Left renal cortex interstitium (tissue), 4 donors: ENCODE measurements at places on chromosomes 3 and 15. TPM values are rescaled to one million over a fixed set of nuclear protein-coding genes. Genes with fewer than 3 reads are reported as not detected.

The PODXL2 gene
- polyA plus RNA-seq: 48.6 TPM

The ZNF80 gene
- not detected for polyA plus RNA-seq

The NUSAP1 gene
- polyA plus RNA-seq: 95.3 TPM

The PTH1R gene
- polyA plus RNA-seq: 226 TPM

The SEMA3F gene
- polyA plus RNA-seq: 82.6 TPM

The GNAT1 gene
- not detected for polyA plus RNA-seq

The NR2F2 gene
- 396 TPM for polyA plus RNA-seq

The PXYLP1 gene
- polyA plus RNA-seq: 38.5 TPM

The PARP6 gene
- polyA plus RNA-seq: 60.4 TPM

The PROS1 gene
- 42.7 TPM for polyA plus RNA-seq

The GRIP2 gene
- polyA plus RNA-seq: 1.8 TPM

The GUCA1C gene
- 0.21 TPM for polyA plus RNA-seq

The SV2B gene
- 0.69 TPM for polyA plus RNA-seq

The CFAP92 gene
- polyA plus RNA-seq: 1.5 TPM

The MAP4 gene
- 165 TPM for polyA plus RNA-seq

The RETNLB gene
- polyA plus RNA-seq: not detected

The ISL2 gene
- polyA plus RNA-seq: not detected

The AP3B2 gene
- polyA plus RNA-seq: 2.6 TPM

The CHSY1 gene
- polyA plus RNA-seq: 55.7 TPM

The HDDC3 gene
- polyA plus RNA-seq: 17.4 TPM

The PLA2G4B gene
- 5.4 TPM for polyA plus RNA-seq

The WNT5A gene
- polyA plus RNA-seq: 42.8 TPM

The SLC12A1 gene
- 405 TPM for polyA plus RNA-seq

The DGKG gene
- 0.92 TPM for polyA plus RNA-seq

The SAXO2 gene
- 4.4 TPM for polyA plus RNA-seq

The CFAP100 gene
- polyA plus RNA-seq: 3.0 TPM

The UROC1 gene
- polyA plus RNA-seq: 0.27 TPM

The HRH1 gene
- polyA plus RNA-seq: 2.4 TPM

The IFT80 gene
- polyA plus RNA-seq: 53.6 TPM

The TBC1D21 gene
- polyA plus RNA-seq: not detected

The LEKR1 gene
- 1.9 TPM for polyA plus RNA-seq
